ENCODE measurements at places on chromosomes 2 and 18.
A peak's percentile ranks its signal among the peaks of the same experiment; 100 is the strongest.

DNA sequence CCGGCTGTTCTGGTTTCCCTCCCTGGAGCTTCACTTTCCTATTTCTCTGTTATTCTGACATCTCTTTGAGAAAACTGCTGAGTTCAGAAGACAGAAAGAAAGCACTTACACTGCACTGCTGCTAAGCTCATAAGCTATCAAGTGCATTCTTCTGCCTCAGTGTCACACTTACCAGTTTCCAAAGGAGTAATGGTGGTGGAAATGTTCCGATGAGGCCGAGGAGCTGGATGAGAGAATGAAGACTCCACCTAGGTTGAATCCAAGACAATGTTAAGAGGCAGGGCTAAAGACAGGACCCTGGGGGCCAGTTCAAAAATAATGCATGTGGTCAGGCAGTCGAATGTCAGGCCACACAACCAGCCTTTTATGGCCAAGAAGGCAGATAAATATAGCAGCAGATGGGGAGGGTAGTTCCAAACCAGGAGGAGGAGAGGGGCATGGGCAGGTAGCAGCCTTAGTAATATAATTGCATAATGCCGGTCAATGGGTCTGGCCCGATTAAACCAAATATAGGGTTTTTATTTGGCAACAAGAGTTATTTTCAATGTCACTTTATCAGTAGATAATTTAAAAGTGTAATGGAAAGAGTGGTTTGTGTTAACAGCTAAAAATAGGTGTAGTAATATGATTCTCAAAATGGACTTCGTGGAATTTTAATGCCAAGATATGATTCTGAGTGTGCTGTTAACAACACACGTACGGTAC is at the start of gene MYOM1:
MYOM1 (minus strand) TSS at position 338 of the 705 bp plus-strand sequence. CDS start 4,745 bp downstream, outside the sequence.
- DNase-seq = no peak

- no peak for DNase-seq
Observed at GRCh38 chr2:132468821-132469675, 52.4 kb downstream of the GPR39 start.

GRCh38 chr2:173407646-173408045 is 53.0 kb downstream of the CDCA7 start:
- no peak for DNase-seq

DNA sequence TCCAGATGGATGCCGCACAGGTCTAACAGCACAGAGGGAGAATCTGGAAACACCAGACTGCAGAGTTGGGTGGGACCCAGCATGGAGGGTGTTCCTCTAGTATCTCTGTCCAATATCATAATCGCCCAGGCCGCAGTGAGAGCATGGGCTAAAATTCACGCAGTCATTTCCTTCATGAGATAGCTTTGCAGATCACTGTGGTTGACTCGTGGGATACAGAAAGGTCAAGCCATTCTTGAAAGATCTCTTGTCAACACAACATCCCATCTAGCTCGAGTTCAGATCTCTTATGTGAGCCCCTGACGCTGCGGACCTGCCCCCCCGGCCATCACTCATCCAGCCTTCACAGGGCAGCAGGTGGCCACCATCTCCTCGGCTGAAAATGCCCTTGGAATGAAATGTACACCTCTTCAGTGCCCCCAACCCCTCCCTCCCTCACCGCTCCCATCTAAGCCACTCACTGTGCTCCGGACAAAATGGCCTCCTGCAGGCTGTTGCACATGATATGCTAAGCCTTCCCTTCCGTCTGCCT is 45.9 kb downstream of the FOSL2 start:
- DNase-seq = no peak

- DNase-seq = peak; percentile 20
Observed at GRCh38 chr2:10931710-10932255, 20.0 kb downstream of the KCNF1 start.

DNA sequence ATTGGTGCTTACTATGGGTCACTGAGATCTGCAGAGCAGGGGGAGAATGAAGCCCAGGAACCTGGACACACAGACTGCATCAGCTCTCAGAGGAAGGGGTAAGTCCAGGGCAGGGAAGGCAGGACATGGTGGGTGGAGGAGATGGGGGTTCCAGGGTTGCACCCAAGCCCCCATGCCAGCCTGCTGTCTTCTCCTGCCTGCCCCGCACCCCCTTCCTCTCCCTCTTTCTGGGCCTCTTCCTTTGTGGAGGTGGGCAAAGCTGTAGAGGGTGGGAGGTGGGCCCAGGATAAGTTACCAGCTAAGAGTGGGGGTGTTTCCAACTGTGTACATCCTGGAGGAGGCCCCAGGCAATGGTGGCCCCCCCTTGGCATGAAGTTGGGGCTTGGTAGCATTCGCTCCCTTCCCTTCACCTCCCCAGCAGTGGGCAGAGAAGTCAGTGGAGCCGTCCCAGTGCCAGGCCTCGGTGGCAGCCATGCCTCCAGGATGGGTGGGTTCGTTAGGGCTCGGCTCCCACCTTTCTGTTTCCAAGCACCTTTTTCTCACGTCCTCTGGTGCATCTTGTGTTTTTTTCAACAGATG is 132.2 kb downstream of the CLIP4 start:
- DNase-seq = no peak
